ENCODE measurements at places on chromosomes 11 and 22.
A peak's percentile ranks its signal among the peaks of the same experiment; 100 is the strongest.

DNA sequence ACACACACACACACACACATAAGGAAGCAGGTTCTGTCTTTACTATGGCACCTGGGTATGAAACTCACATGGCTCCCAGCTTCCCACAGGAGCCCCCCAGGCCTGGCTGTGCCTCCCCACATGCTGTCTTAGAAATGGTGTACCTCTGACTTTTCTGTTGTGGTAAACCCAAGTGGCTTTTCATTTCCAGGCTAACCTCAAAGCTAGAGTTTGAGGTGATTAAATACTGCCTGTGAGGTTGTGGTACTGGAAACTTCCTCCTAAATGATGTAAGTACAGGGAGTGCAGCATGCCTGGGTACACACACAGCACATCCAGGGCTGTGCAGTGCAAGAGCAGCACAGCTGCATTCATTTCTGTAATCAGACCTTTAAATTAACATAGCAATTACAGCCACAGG is 34.4 kb downstream of the ME3 start:
- no peak for DNase-seq

DNA sequence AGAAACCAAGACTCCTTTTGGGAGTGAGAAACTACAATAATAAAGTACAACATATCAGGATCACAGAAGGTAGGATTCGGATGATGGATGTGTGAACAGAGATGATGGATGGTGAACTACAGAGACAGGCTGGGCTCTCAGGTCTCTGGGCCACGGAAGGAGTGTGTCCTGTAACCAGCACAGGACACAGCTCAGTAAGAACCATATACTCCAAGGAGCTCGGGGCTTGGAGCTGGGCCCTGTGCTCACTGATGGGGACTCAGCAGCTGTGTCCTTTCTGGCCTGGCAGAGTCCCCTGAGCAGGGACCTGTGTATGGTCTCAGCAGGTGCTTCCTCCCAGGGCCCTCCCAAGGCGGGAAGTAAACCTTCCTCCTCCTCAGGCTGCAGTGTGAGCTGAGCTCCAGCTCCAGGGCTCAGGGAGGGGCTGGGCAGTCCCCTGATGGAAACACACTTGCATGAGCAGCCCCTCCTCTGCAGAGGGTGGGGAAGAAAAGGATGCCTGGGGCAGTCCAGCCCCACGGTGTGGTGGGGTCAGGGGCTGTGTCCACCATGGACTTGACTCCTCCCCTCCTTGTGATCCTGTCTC is 39.8 kb upstream of the TOP3B start:
- DNase-seq = no peak

- no peak for DNase-seq
Measured at GRCh38 chr22:40463017-40463631, 92.7 kb downstream of the SGSM3 start.

DNA sequence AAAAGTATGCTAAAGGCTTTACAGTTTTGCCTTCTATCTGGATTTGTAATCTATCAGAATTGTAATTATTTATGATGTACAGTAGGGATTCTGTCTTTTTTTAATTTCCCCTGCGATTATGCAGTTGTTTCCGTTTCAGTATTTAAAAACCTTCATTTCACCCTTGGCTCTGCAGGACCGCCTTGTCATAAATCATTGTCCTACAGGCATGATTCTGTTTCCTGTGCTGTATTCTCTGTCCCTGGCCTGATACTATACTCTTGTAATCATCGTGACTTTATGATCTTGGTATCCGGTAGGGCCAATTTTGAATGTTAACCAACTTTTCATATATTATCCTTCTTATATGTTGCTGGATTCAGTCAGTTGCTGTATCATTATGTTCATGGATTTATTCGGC is 151.7 kb downstream of the ATXN10 start:
- peak; percentile 30 for DNase-seq

- no peak for DNase-seq
Measured at GRCh38 chr22:37924386-37925065, 18.4 kb downstream of the MICALL1 start.

DNA sequence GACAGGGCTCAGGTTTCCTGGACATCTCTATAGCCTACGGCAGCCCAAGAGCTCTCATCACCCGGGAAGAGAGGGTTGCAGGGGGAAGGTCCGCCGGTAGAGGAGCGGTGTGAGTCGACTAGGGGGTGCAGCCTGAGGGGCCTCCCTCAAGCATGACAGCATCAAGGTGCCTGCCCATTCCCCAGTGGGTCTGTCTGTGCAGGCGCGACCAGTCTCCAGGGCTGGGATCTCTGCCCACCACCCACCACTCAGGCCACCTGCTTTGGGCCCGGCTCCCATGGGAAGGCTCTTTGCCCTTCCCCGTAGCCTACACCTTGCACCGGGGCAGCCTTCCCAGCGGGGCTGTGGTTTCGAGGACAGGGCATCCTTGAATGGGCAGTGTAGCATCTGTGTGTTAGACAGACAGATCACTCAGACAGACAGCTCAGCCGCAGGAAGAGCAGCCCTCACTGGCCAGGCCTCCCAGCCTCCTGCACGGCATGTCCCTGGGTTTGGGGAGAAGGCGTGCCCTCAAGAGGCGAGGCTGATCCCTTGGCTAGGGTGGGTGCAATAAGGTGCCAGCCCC is 29.2 kb downstream of the CERK start:
- DNase-seq = no peak

- no peak for DNase-seq
Measured at GRCh38 chr11:118231461-118231860, 6.7 kb upstream of the JAML start.

GRCh38 chr22:47135338-47135737 is 372.9 kb downstream of the TBC1D22A start:
- no peak for DNase-seq

DNA sequence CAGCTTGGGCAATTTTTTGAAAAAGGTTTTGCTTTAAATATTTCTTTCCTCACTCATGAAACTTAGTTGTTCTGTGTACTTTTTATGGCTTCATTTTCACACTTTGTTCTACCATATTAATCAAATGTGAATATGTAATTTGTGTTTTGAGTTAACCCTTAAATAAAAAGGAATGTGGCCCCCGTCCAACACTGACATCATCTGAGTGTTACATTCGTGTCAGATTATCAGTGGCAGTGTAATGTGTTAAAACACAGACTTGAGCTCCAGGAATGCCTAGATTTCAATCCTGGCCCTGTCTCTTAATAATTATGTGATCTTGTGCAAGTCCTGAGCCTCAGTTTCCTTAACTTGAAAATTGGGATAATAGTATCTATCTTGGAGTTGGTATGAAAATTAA is 5.6 kb downstream of the RTN3 start:
- DNase-seq = no peak

- DNase-seq = peak; percentile 83
Measured at GRCh38 chr22:25048659-25049647, 96.4 kb downstream of the KIAA1671 start.

- DNase-seq = no peak
Measured at GRCh38 chr11:70860888-70861287, 391.5 kb downstream of the SHANK2 start.

DNA sequence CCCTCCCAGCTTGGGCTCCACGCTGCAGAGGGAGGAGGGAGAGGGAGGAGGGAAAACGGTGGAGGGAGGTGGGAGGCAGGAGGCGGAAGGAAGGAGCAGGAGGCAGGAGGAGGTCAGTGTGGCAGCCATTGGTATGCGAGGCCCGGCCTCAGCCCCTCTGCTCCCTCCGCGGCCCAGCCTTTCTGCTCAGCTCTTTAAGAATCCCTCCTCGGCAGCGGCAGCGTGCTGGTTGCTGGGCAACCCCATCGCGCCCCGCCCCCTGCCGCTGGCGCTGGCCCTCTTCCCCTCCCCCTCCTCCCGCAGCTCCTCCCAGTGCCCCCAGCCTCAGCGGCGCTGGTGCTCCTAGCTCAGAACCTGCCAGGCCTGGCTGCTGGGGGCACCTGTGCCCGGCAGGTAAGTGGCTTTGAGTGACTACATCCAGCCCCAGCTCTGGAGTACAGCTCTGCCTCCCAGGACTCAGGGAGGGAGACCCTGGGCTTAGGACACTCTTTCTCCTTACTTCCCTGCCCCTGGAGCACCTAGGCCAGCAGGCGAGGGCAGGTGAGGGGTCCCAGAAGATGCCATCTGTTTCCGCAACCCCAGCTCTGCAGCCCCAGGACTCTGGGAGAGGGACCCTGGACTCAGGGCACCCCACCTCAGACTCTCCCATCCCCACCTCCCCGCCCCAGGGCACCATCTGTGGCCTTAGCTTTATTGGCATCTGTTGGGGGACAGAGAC is 7.2 kb upstream of the FLRT1 start:
- DNase-seq = peak; percentile 16

DNA sequence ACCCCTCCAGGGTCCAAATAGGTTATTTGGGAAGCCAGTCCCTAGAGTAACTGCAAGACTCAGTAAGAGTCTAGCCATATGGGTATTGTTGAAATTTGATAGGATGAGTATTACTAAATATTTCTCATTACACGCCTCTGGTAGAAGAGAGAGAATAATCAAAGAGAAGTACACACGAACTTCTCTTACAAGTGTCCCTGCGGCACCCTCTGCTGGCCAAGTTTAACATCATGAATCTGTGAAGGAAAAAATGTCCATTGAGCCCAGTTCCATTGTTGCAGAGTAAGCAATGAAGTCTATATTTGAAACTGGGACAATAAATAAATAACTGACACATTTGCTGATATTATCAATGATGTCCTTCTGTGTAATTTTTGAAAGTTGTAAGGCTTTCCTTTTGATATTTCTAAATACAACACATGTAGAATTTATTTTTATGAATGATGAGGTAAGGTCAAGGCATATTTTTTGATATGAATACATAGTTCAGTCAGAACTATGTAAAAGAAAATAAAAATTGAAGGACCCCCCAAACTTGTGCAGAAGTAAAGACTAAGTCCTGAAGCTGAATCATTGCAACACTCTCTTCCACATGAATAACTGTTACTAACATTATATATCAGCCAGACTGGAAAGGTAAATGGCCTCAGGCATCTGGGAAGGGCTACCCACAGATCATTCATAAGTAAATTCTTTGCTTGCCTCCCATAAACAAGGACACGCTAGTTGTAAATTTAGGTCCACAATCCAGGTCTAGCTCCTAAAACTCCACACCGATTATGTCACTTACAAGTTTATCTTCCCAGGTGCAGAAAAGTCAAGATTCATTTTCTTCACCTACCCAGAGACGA is 10.0 kb downstream of the OR51L1 start:
- DNase-seq = peak; percentile 21

- peak; percentile 85 for DNase-seq
Measured at GRCh38 chr22:27804470-27805297, 3.1 kb upstream of the MN1 start.

GRCh38 chr11:119012629-119013170 is 5.4 kb downstream of the RPS25 start:
- no peak for DNase-seq

DNA sequence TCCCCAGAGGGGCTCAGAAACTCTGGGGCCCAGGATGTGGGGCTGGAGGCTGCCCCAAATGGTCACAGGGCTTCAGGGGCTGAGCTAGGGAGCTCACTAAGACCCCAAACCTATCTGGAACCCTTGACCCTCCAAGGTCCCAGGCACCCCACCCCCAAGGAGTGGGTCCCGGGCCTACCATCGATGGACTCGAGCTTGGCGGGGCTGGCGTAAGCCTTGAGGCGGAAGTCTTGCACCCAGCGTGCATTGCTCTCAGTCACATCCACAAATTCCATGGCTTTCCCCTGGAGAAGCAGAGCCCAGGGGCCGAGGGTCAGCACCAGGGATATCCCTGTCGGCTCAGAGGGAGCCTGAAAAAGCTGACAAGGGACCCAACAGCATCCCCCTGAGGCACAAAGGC is 3.5 kb downstream of the GATD1 start:
- no peak for DNase-seq

- DNase-seq = no peak
Measured at GRCh38 chr11:3929649-3930048, 74.2 kb downstream of the STIM1 start.

- no peak for DNase-seq
Measured at GRCh38 chr11:35717520-35717919, 54.9 kb downstream of the TRIM44 start.

DNA sequence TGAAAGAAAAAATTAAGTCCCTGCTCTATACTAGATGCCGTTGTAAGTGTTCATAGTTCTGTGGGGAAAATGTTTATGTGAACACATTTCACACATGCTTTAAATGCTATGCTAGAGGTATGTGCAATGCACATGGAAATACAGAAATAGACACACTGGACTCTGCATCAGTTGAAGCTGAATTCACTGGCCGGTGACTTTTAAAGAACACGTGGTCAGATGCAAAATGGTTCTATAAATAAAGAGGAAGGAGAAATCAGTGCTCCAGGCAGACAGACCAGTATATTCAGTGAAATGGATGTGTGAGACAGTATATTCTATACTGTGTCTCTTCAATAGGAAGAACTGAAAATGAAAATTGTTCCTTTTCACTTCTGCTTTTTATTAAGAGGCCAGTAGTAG is 29.9 kb downstream of the TRPC6 start:
- DNase-seq = no peak

DNA sequence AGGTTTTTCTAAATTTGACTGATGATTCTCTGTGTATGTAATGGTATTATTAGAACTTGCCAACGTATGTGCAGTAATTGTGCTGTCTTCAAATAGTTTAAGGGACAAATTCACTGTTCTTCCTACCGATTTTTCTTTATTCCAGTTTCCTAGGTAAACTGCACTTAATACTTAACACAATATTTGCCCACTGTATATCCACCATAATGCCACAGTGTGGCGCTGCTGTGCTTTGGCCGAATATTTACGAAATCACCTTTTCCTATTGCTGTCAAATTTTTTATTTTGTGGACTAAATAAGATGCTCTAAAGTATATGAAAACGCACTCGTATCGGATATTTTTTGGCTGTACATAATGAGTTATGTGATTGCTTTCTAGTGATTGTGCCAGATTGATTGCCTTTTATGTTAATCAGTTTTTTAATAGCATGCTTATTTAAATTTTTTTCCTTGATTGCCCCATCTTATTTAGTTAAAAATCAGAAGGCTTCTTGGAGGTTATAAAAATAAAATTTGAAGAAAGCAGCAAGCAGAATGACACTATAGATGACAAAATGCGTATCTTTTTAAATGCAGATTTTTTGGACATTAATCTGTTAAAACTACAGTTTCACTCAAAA is 10.5 kb downstream of the AASDHPPT start:
- DNase-seq = peak; percentile 79

DNA sequence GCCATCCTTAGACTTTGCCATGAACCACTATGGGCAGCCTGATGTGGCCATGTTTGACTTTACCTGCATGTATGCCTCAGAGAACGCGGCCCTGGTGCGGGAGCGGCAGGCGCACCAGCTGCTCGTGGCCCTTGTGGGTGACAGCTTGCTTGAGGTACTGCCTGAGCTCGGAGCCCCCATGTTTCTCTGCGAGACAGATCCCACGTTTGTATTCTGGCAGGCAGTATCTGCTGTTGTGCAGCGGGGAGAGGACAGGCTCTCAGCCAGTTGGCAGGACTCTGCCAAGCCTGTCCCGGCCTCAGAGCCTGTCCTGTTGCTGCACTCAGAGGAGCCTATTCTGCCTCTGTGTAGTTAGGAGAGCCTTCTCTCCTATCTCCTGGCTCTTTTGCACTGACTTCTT is 109.9 kb downstream of the MICAL2 start:
- no peak for DNase-seq

DNA sequence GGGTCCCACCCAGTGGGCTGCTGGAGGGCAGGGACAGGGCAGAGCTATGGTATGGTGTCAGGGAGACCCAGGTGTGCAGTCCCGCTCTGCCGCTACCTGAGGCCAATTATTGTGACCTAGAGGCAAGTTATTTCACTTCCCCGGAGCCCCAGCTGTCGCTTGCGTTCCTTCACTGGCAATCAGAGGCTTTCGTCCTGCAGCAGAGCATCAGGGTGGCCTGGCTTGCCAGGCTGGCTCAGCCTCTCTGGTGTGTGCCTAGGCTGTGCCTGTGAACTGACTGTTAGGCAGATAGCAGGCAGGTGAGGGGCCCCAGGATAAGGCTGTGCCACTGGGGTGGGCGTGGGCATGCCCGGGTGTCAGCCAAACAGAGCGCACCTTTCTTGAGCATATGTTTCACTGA is 31.4 kb downstream of the GLB1L2 start:
- no peak for DNase-seq

Data from dermis blood vessel endothelial cell (primary cell).